Anterior cingulate cortex (tissue), 58 donors: ENCODE measurements at places on chromosomes 3 and 15.

- DNase-seq = no peak
These were observed 10.6 kb downstream of the UBR1 start for GRCh38 chr15:43095243-43095642.

GRCh38 chr3:76040946-76041345 is 255.6 kb upstream of the ZNF717 start:
- DNase-seq = no peak

DNA sequence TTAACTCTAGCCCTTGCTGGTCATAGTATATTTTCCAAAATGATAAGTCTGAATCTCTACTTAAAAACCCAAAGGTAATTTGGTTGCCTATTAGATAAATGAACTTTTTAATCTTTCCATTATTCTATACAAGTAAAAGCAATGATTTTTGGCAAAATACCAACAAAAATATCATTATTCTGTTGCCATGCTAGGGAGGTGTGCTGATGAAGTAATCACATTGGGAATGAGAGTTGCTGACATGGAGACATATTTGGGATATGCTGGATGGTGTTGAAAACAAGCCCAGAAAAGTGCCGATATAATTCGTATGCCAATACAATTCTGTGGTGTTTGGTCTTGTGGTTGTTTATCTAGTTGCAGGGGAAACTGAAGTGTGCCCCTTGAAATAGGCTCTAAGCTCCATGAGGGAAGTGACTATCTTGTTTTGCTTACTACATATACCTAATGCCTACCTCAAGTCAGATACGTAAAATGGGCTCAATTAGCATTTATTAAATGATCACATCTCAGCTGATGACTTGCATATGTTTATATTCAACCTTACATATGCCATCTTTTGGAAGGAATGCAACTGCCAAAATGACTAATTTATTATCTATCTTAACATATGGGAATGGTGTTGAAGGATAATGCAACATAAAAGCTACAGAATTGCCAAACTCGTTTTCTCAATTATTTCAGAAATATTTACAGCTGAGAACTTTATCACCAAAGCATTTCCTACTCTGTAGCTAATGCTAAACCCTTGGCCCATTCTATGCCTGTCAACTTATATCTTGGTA is 5.8 kb downstream of the TOPBP1 start:
- DNase-seq = no peak

DNA sequence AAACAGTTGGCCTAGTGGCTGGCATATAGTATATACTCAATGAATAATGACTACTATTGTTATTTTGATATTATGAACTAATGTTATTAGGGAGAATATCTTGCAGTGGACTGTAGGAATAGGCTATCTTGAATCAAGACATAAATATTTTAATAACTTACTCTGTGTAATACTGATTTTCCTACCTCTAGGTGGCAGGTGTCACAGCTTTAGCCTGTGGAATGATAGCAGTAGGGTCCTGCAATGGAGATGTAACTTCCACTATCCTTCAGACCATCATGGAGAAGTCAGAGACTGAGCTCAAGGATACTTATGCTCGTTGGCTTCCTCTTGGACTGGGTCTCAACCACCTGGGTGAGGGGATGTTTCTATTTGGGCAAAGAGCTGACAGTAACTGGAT is 6.5 kb downstream of the PSMD2 start:
- DNase-seq = no peak

GRCh38 chr3:154979331-154979730 is 100.8 kb upstream of the MME start:
- no peak for DNase-seq

- no peak for DNase-seq
These were observed 49.6 kb downstream of the SLMAP start for GRCh38 chr3:57805674-57806073.

GRCh38 chr3:11774296-11774877 is 72.3 kb downstream of the TAMM41 start:
- no peak for DNase-seq

DNA sequence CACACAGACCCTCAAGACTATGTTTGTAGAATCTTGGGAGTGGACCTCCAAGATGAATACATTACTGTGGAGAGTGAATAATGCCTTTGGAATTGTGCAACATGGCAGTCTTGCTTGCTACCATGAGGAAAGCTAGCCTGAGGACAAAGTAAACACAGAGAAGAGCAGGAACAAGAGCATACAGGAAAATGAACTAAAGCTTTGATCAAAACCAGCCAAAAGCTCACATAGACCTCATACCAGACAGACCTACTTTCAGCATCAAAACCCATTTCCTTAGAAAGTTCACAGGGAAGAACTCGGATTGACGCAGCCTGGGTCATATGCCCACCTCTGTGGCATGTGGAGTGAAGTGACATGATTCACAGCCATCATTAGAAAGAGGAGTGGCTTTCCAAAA is 3.3 kb upstream of the RAB8B start:
- DNase-seq = no peak

- no peak for DNase-seq
These were observed 5.4 kb upstream of the SENP7 start for GRCh38 chr3:101518421-101518871.

- DNase-seq = no peak
These were observed 7.2 kb downstream of the EOMES start for GRCh38 chr3:27714692-27715453.

DNA sequence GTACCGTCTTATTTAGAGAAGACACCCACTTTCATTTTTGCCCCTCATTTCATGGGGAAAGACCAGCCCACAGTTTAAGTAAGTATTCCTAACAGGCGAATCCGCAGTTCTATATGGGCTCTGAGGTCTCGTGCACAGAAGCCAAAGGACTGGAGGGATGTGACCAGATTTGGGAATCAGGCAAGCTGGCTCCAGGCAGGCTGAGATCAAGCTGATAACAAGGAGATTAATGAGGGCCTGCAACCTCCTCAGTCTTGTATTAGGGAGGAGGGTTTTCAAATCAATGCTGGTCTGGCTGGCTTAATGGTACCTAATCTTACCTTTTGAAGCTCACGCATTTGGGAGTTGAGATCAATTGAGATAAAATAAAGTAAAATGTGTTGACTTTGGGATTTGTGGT is 15.3 kb downstream of the ST8SIA2 start:
- no peak for DNase-seq

GRCh38 chr3:186683979-186684378 is 18.2 kb downstream of the HRG start:
- DNase-seq = no peak

GRCh38 chr15:71089801-71090200 is 25.5 kb upstream of the THSD4 start:
- no peak for DNase-seq

GRCh38 chr15:81029414-81030300 is 28.9 kb downstream of the TLNRD1 start:
- DNase-seq = no peak

- no peak for DNase-seq
These were observed 32.0 kb upstream of the TCF12 start for GRCh38 chr15:56886363-56886931.

DNA sequence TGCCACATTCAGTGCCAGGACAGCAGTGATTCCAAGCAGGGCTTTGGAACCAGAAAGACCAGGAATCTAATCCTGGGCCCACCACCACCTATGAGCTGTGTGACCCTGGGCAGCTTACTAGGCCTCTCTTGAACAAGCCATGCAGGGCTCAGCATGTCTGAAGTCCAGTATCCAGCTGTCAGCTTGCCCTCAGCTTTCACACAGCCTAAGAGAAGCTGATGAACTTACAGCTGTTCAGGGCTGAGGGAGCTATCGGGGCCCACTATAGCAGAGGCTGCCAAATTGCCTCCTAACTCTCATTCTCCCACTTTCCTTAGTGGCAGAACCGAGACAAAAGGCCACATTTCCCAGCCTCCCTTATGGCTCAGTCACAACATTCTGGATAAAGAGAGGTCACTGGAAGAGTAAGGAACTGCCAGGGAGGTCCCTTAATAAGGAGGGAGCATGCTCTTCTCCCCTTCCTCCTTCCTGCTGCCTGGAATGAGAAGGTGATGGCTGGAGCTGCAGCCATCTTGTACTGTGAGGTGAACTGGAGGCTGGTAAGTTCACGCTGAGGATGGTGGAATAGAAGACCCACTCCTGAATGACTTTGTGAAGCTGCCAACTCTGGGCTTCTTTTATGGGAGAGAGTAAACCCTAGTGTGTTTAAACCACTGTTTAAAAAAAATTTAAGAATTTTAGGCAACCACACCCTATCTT is 34.5 kb downstream of the FEM1B start:
- DNase-seq = no peak

DNA sequence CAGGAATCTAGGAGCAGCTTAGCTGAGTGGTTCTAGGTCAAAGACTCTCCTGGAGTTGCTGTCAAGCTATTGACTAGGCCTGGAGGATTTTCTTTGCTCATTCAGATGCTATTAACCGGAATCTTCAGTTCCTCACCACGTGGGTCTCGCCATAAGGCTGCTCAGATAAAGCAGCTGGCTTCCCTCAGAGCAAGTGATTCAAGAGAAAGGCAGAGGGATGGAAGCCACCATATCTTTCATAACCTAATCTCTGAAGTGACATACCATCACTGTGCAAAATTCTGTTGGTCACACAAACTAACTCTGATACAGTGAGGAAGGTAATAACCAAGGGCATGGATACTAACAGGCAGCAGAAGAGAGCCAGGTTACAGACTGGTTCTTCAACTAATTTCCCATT is 72.7 kb upstream of the FLNB start:
- no peak for DNase-seq

DNA sequence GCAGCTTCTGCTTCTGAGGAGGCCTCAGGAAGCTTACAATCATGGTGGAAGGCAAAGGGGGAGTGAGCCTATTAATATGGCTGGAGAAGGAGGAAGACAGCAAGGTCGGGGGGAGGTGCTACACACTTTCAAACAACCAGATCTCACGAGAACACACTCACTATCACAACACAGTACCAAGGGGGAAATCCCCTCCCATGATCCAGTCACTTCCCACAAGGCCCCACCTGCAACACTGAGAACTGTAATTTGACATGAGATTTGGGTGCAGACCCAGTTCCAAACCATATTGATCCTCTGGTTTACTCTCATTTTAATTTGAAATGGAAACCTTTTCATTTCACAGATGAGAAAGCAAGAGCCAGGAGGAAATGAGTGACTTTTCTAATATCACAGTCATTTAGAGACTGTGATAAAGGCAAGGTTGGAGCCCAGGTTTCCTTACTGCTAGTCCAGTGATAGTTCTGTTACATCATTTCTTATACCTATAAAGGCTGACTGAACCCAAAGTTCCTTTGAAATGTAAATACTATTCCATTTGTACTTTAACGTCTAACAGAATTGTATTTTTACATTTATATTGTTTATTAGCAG is 105.8 kb upstream of the GAP43 start:
- DNase-seq = no peak

- DNase-seq = no peak
These were observed 6.5 kb upstream of the ALDH1A3 start for GRCh38 chr15:100873029-100873677.

- DNase-seq = no peak
These were observed 96.5 kb upstream of the MYO5C start for GRCh38 chr15:52392008-52392687.

DNA sequence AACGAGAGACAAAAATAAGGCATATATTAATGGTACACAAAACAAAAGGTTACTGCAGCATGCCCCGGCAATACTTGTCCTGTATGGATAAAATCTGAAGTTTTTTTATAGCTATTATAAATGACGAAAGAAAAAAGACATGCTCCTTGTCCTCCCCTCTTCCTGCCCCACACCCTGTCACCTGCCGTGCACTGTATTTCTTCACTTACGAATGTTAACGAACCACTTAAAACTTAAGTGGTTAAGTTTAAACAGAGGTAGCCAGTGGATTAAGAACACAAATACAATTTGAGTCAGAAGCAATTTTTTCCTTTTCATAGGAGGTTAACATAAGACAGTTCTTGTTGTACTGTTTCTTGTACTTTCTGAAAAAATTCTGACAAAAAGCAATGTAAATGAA is 799.1 kb upstream of the NECTIN3 start:
- no peak for DNase-seq

DNA sequence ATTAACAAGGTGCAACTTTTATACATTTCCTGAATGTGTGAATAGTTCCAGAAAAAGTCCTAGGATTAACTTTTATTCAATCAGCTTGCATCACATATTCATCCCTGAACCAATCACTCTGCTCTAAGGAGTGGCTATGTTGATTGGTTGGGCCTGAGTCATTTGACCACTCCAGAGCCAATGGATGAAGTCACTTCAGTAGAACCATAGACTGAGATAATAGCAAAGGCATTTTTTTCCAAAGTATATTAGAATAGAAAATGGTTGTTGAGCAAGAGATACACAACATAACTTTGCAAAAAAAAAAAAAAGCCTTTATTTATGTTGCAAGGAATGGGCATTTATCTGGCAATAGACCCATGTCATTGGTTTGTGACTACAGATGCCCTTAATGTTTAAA is 55.5 kb upstream of the AGTR1 start:
- DNase-seq = no peak
